ENCODE measurements at places on chromosomes 7 and 10.
A peak's percentile ranks its signal among the peaks of the same experiment; 100 is the strongest.

GRCh38 chr10:421170-421569, 268.3 kb downstream of the DIP2C start:
- peaks cover 6% of the 10 kb centered on the region for H3K4me1 ChIP-seq
- H3K4me3 ChIP-seq = no peak overlapping the region
- no peaks in the 10 kb centered on the region for H3K27me3 ChIP-seq
- H3K27ac ChIP-seq = no peak overlapping the region
- peaks cover 2% of the 10 kb centered on the region for H3K36me3 ChIP-seq

DNA sequence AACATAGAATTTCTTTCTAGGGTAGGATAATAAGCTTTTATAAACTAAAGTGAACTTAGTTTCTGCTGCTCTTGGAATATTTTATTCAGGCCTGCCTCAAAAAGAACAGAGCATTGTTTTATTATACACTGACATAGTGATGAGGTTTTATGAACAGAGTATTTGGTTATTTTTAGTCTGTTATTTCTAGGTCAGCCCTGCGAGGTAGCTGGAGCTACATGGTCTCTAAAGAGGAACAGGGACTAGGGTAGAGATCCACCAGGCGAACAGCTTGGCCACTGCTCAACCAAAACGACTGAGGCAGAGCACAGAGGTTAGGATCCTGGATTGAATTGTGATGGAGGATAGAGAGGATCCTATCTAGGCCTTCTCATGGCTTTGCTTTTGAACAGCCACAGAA, 53.0 kb downstream of the MKX start:
- H3K4me1 ChIP-seq = no peaks in the 10 kb centered on the region
- no peak overlapping the region for H3K27ac ChIP-seq
- H3K4me3 ChIP-seq = no peak overlapping the region

GRCh38 chr7:113071465-113071864, 15.2 kb downstream of the GPR85 start:
- H3K4me3 ChIP-seq = no peak overlapping the region
- no peaks in the 10 kb centered on the region for H3K36me3 ChIP-seq

DNA sequence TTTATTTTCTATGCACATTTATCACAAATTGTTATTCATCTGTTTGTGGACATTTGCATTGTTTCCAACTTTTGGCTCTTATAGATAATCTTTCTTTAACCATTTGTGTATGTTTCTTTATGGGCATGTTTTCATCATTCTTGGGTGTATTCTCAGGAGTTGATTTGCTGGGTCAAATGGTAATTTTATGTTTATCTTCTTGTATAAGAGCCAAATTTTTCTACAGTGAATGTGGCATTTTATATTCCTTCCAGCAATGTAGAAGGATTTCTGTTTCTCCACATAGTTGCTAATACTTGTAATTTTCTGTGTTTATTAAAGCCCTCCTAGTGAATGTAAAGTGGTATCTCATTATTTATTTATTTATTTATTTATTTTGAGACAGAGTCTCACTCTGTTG, 21.8 kb downstream of the CYP2C19 start:
- no peaks in the 10 kb centered on the region for H3K36me3 ChIP-seq
- no peak for DNase-seq
- H3K27me3 ChIP-seq = no peaks in the 10 kb centered on the region
- no peak overlapping the region for H3K4me3 ChIP-seq
- no peak overlapping the region for H3K27ac ChIP-seq

GRCh38 chr10:7484456-7485243, 73.8 kb upstream of the SFMBT2 start:
- H3K4me3 ChIP-seq = peak overlapping the region; percentile 77
- H3K36me3 ChIP-seq = no peaks in the 10 kb centered on the region
- peak overlapping the region; percentile 92 for H3K27ac ChIP-seq
- H3K4me1 ChIP-seq = peaks cover 40% of the 10 kb centered on the region
- H3K27me3 ChIP-seq = no peaks in the 10 kb centered on the region

- H3K36me3 ChIP-seq = no peaks in the 10 kb centered on the region
- H3K27me3 ChIP-seq = peaks cover 5% of the 10 kb centered on the region
- H3K4me1 ChIP-seq = no peaks in the 10 kb centered on the region
- DNase-seq = no peak
- H3K4me3 ChIP-seq = no peak overlapping the region
These were observed 198.3 kb downstream of the WDR11 start for GRCh38 chr10:121049489-121049888.

DNA sequence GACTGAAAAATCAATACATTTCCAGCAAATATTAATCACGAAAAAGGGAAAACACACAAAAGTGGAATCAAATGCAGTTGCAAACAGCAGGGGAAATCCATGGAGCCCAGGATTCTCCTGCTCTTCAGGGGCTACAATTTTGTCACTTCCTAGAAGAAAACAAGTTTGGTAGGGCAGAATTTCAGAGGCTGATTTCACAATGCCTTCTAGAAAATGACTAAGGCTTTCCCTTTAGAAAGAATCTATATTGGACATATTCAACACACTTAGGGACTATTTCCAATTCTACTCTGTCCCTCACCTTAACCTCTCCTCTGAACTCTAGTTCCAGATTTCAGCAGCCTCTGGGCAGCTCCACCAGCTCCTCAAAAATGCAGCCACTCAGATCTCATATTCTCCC, 111.3 kb downstream of the HECTD2 start:
- no peak overlapping the region for H3K27ac ChIP-seq
- no peaks in the 10 kb centered on the region for H3K27me3 ChIP-seq
- no peaks in the 10 kb centered on the region for H3K36me3 ChIP-seq
- H3K4me3 ChIP-seq = no peak overlapping the region
- no peaks in the 10 kb centered on the region for H3K4me1 ChIP-seq

DNA sequence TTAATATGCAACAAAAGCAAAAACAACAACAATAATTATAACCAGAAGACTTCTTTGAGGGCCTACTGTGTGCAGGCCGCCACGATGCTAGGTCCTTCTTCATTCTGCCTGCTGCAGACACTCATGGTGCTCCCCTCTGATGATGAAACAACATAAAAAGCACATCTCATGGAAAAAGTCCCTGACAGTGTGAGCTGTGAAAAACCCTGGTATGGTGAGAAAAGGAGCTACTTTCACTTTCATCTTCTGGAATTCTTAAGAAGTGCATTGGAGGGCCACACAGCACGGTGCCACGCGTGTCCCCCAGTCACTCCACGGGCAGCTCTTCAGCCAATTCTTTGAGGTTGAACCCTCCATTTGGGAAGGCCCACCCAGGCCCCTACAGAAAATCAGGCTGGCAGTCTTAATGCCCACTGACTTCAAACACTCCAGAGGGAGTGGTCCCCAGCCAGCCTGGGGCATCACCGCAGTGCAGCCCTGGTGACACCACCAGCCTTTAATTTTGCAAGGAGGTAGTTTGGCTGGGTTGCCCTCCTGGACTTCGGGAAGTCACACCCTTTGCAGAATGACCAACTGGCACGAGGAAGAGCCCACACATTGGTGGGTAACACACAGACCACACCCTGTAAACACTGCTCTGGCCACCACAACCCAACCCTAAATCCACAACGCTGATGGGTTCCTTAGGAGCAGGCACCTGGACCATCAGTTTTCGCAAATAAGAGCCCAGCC, 7.7 kb downstream of the KCNMA1 start:
- DNase-seq = no peak
- H3K27me3 ChIP-seq = peaks cover 59% of the 10 kb centered on the region
- H3K27ac ChIP-seq = no peak overlapping the region
- peaks cover 2% of the 10 kb centered on the region for H3K4me1 ChIP-seq

- H3K36me3 ChIP-seq = peaks cover 2% of the 10 kb centered on the region
- no peak for DNase-seq
- H3K27ac ChIP-seq = no peak overlapping the region
- H3K27me3 ChIP-seq = no peaks in the 10 kb centered on the region
- no peaks in the 10 kb centered on the region for H3K4me1 ChIP-seq
These were observed 29.7 kb downstream of the PLXNA4 start for GRCh38 chr7:132546366-132547127.

DNA sequence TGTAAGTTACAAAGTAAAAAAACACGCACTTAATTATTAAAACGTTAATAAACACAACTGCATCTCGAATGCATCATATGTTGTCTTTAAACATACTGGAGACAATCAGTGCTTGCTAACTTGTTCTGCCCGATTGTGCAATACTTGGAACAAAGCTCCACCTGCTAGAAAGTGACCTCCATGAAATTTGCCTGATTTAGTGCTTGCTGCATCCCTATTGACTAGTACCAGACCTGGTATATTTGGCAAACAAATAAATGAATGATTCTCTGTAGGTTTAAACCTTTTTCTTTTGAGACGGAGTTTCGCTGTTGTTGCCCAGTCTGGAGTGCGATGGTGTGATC, 6.2 kb downstream of the BZW2 start:
- no peak for DNase-seq
- H3K27ac ChIP-seq = no peak overlapping the region
- peaks cover 38% of the 10 kb centered on the region for H3K4me1 ChIP-seq

DNA sequence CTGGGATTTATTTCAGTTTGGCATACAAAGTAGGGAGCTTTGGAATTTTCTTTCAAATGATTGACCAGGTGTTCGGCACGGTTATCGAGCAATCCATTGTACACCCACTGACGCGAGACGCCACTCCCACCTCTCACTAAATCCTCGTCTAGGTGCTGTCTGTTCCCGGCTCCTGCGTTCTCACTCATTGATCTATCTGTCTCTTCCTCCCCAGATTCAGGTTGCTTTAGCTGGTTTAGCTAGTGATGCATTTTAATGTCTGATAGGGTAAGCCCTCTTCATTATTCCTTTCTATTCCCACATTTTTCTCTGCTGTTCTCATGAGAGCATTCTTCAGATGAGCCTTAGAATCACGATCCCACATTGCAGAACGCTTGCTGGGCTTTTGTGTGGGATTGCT, 91.7 kb downstream of the ELFN1 start:
- no peak for DNase-seq
- H3K27ac ChIP-seq = no peak overlapping the region
- H3K27me3 ChIP-seq = peaks cover 12% of the 10 kb centered on the region
- no peak overlapping the region for H3K4me3 ChIP-seq

GRCh38 chr7:49639068-49639593, 134.3 kb upstream of the VWC2 start:
- H3K27ac ChIP-seq = no peak overlapping the region
- no peaks in the 10 kb centered on the region for H3K27me3 ChIP-seq
- H3K4me3 ChIP-seq = no peak overlapping the region

DNA sequence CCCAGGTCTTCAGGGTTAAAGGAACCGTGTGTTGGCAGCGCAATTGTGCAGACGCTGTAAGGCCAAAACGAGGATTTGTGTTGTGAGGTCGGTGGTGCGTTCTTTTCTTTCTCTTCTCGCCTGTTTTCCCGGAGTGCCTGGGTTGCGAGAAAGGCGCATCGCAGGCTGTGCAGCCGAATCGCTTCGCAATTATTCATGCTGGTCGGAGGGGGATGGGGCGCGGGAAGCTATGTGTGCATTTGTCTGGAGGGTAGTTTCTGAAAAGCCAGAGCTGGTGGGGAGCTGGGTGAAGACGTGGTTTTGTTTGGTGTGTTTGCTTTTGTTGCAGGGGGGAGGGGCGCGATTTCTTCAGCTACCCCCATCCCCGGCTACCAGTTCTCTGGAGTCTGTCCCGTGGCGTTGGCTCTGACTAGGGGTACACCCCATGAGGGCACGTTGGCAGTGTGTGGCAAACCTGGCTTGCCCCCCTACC, 2.1 kb downstream of the MXI1 start:
- H3K36me3 ChIP-seq = peaks cover 4% of the 10 kb centered on the region
- peak overlapping the region; percentile 98 for H3K4me3 ChIP-seq
- peak overlapping the region; percentile 98 for H3K27ac ChIP-seq
- H3K4me1 ChIP-seq = peaks cover 59% of the 10 kb centered on the region
- H3K27me3 ChIP-seq = no peaks in the 10 kb centered on the region
- DNase-seq = peak; percentile 64

- H3K4me1 ChIP-seq = no peaks in the 10 kb centered on the region
- H3K27ac ChIP-seq = no peak overlapping the region
- peaks cover 13% of the 10 kb centered on the region for H3K36me3 ChIP-seq
- no peaks in the 10 kb centered on the region for H3K27me3 ChIP-seq
These were observed 67.7 kb downstream of the TRIM24 start for GRCh38 chr7:138527746-138528223.

DNA sequence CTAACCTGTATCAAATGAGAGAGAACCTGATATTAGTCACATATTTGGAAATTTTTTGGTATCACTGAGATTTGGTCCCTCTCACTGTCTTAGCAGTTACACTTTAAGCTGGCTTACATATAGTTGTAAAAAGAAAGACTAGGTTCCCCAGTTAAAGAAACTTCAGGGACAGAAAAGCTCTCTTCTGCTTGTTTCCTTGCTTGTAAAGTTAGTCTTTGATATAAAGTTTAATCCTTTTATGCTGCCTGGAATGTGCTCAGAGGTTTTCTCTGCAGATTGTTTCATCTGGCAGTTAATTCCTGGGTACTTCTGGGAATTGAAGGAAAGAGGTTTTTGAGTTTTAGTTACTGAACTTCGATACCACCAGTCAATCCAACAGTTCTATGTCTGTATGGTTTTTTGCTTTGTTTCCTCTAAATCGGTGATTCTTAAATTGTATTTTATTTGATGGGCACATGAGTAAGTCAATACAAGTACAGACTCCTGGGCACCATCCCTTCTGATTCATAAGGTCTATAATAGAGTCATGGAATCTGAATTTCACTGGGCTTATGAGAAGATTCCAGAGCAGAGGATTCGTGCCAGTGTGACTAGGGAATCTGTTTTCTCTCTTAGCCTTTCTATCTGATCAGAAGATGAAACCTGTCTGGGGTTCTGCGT, 1080.9 kb upstream of the C7orf33 start:
- no peaks in the 10 kb centered on the region for H3K4me1 ChIP-seq
- no peak overlapping the region for H3K4me3 ChIP-seq
- no peaks in the 10 kb centered on the region for H3K27me3 ChIP-seq
- no peak for DNase-seq
- no peak overlapping the region for H3K27ac ChIP-seq
- H3K36me3 ChIP-seq = no peaks in the 10 kb centered on the region

DNA sequence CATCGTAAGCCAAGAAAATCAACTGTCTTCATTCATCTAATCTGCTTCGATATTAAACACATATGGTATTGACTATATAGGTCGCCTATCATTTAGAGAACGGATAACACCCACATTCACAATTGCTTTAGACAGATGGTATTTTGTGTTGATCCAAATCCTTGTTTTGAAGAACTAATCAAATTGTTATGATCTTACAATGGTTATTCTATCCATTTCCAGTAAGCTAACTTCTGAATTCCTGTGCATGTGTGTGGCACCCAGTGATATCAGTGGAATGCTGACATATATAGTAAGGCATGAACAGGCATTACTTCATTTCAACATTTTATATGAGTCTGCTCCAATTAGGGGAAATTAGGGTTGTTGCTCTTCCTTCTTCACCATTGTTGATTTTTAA, 98.8 kb downstream of the SEMA3E start:
- H3K4me3 ChIP-seq = no peak overlapping the region
- no peaks in the 10 kb centered on the region for H3K36me3 ChIP-seq
- H3K27me3 ChIP-seq = no peaks in the 10 kb centered on the region

Measured in T-helper 17 cell (primary cell).